ENCODE measurements at places on chromosomes 2 and 18.

DNA sequence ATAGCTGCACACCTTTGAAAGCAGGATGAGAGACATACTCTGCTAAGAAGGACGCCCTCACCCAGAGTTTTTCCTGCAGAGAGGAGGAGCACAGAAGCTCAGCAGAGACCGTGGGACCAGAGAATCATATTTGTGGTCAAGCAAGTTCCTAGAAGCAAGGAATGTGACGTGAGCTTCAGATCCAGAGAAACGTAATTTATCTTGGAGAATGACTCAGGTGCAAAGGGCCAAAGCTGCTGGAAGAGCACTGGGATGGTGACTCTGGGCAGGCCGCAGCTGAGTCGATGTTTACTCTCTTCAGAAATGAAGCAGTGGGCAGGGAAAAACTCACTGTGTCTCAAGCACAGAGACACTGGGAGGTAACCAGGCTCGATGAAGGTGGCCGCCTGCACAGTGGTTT lies 50.1 kb upstream of the IGFBP2 start:
- no peak for DNase-seq

- DNase-seq: peak; percentile 81
These were observed 485 bp upstream of the GALNT3 start for GRCh38 chr2:165794536-165794928.

GRCh38 chr2:116979916-116980764 lies 834.4 kb upstream of the DDX18 start:
- DNase-seq: no peak

- DNase-seq: no peak
These were observed 11.8 kb upstream of the SMIM21 start for GRCh38 chr18:75439348-75439747.

DNA sequence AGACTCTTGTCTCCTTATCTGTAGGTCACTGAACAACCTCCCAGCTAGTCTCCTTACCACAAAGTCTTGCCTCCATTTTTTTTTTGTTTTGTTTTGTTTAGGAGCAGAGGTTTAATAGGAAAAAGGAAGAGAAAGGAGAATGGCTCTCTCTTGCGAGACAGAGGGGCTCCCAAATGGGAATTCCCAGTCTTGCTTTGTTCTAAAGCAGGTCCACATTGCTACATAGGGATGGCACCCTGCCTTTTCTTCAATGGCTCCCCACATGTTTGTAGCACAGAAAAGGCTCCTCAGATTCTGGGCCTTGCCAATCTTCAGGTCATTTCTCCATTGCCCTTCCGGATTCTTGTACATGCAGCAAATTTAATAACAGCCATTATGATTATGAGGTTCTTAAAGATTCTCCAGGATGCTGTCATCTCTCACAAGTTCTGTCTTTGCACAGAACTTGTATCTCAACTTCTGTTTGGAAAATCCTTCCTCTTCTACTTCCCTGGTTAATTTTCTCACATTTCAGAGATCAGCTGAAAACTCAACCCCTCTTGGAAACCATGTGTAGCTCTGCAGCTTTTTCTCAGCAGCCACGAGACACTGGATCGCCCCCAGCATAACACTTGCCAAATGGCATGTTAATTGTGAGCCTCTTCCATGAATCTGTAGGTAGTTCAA lies 23.6 kb downstream of the IL1F10 start:
- DNase-seq: no peak

GRCh38 chr18:74521068-74521725 lies 13.1 kb upstream of the CNDP1 start:
- no peak for DNase-seq

GRCh38 chr18:73381016-73381698 lies 513.4 kb upstream of the NETO1 start:
- DNase-seq: no peak

GRCh38 chr18:955384-956066 lies 50.9 kb downstream of the ADCYAP1 start:
- no peak for DNase-seq

All from activated CD8-positive, alpha-beta memory T cell treated with anti-CD3 and anti-CD28 coated beads for 24 hours (primary cell).